ENCODE measurements at places on chromosomes 5 and 9.

DNA sequence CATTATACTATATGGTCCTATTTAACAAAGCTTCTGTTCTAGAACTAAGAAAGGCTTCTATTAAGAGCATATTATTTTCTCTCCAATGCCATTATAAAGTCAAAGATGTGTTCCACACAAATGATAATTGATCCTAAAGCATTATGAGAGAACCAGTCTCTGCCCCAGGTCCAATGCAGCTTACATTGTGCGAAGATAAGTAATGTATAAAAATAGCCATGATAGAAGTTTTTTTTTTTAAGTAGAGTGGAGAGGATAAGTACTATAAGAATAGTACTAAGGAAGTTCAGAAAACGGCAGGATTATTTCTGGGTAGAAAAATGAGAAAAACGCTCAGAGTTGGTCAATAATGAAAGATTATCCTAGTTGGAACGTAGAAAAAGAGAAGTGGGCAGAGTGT, 15.6 kb downstream of the UBTD2 start:
- no peak for DNase-seq

GRCh38 chr5:75524071-75524470, 12.4 kb downstream of the POLK start:
- peak; percentile 39 for DNase-seq

GRCh38 chr5:76376148-76376865, 26.8 kb upstream of the IQGAP2 start:
- no peak for DNase-seq

DNA sequence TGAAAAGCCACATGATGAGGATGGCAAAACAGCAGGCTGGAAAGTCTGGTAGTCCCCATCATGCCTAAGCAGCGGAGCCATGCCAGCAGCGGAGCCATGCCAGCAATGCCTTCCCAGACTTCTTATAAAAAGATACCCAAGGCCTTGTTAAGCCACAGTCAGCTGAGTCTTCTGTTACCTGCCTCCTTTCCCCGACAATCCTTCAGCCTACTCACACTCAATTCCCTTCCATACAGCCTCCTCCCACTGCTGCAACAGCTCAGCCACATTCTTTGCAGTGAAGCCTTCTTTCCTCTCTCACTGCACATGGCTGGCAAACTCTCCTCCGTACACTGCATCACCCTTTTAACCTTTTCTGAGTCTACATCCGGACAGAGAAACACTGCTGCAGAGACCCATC, 114.9 kb downstream of the AUH start:
- peak; percentile 30 for DNase-seq

DNA sequence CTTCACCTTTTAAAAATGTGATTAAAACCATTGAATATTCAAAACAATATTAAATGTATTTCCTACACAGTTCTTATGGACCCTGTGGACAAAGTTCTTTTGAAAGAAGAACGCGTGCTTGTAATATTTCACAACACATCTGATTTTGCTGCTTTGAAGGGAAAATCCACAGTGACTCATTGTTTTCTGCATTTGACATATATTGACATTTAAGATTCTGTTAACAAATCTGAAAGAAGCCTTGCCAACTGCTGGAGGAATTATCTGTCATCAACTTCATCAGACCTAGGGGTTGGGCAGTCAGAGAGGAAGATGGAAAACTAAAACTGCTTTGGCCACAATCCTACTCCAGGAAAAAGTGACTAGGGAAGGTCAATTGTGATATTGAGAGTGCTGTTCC, 56.9 kb upstream of the RASEF start:
- DNase-seq: no peak

DNA sequence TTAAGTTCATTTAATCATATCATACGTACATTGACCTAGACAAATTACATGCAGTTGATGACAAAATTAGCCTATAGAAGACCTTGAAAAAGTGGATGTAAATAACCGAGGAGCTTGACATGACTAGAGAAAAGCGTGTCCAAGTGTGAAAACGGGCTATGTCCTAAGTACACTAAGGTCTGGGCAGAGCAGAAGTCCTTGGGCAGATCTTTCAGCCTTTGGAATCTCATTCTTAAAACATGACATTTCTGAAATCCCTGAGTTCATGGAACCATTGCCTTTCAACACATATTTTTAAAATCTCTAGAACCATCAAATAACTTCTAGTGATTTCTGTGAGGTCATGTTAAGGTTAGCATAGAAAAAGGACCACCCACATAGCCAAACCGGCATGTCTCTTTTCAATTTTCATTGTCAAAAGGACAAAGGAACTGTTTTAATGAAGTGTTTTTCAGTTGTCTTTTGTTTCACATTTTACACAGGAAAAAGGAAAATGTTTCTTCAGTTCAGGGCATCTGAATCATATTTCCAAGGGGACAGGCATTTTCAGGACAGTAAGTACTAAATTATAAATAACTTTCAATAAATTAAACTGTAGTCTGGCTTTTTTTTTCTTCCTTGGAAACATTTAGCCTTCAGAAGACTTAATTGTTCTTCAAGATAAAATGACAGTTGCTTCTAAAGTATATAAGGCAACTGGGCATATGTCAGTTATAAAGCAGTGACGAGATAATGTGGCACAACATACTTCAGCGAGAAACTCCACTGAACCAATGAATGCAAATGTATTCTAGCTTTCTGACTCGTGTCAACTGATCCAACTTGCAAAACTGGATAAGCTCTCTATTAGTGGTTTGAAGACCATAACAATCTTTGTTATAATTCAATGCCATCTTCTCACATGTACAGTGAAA, 416.8 kb downstream of the NFIB start:
- peak; percentile 72 for DNase-seq

Data from muscle of leg (tissue), 16 donors.